Vagina (tissue), 2 donors: ENCODE measurements at places on chromosomes 4 and X. TPM values are rescaled to one million over a fixed set of nuclear protein-coding genes. Genes with fewer than 3 reads are reported as not detected.
A peak's percentile ranks its signal among the peaks of the same experiment; 100 is the strongest.

DNA sequence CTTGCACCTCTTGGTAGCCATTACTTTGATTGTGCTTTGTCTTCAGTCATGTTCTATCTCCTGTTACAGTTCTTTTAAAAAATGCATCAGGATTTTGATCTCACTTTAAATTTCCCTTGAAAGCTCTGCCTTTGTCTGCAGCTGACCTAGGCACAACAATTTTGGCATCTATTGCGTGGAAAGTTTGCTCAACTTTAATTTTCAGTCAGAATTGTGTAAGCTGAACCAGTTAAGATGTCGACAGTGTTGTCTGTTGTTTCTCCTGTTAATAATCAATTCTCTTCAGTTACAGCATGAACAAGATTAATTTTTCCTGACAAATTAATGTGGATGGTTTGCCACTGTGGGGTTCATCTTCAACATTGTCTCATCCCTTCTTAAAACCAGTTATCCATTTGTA, 34.9 kb downstream of the TIGD2 start:
- H3K36me3 ChIP-seq, result no peaks in the 10 kb centered on the region
- H3K27ac ChIP-seq, result no peak overlapping the region
- no peak for DNase-seq
- H3K4me1 ChIP-seq, result no peaks in the 10 kb centered on the region

The EVC2 gene
- total RNA-seq, result 23.8 TPM

- no peak overlapping the region for H3K4me3 ChIP-seq
- peaks cover 47% of the 10 kb centered on the region for H3K4me1 ChIP-seq
- DNase-seq, result no peak
Observed at GRCh38 chrX:56762220-56762619, 33.2 kb downstream of the NBDY start.

GRCh38 chr4:147968641-147969040, 236.8 kb downstream of the ARHGAP10 start:
- no peak overlapping the region for H3K4me3 ChIP-seq
- no peak for DNase-seq
- no peaks in the 10 kb centered on the region for H3K36me3 ChIP-seq
- peaks cover 9% of the 10 kb centered on the region for H3K4me1 ChIP-seq
- no peak overlapping the region for H3K27ac ChIP-seq

GRCh38 chr4:138859254-138859653, 156.3 kb upstream of the NOCT start:
- DNase-seq, result no peak
- no peaks in the 10 kb centered on the region for H3K36me3 ChIP-seq
- no peak overlapping the region for H3K4me3 ChIP-seq
- no peaks in the 10 kb centered on the region for H3K4me1 ChIP-seq
- H3K27me3 ChIP-seq, result no peaks in the 10 kb centered on the region

The ASB9 gene
- 2.0 TPM for total RNA-seq

- H3K27me3 ChIP-seq, result no peaks in the 10 kb centered on the region
- H3K27ac ChIP-seq, result no peak overlapping the region
- H3K4me3 ChIP-seq, result no peak overlapping the region
- no peaks in the 10 kb centered on the region for H3K36me3 ChIP-seq
- peaks cover 6% of the 10 kb centered on the region for H3K4me1 ChIP-seq
- DNase-seq, result no peak
Observed at GRCh38 chr4:8073206-8073863, 85.3 kb downstream of the ABLIM2 start.

- H3K27ac ChIP-seq, result no peak overlapping the region
- no peak for DNase-seq
- no peaks in the 10 kb centered on the region for H3K36me3 ChIP-seq
Observed at GRCh38 chr4:136392576-136392975, 1139.7 kb downstream of the PCDH18 start.

DNA sequence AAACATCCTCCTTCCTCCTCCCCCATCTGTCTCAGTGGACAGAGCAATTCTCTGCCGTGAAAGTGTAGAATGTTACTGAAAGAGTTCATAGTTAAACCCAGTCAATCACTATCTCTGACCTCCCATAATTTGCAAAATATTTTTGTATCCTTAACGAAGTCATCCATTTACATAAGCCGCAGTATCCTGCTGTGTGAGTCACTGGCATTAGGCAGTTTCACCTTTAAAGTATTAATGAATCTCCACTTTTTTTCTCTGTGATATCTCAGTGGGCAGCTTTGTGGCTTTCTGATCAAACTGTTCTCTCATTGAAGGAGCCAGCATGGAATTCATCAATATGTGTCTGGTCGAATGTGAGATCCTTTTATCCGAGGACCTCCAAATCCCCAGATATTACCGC, 678.6 kb upstream of the TENM3 start:
- no peaks in the 10 kb centered on the region for H3K4me1 ChIP-seq
- no peaks in the 10 kb centered on the region for H3K36me3 ChIP-seq
- no peak overlapping the region for H3K27ac ChIP-seq
- no peaks in the 10 kb centered on the region for H3K27me3 ChIP-seq
- no peak for DNase-seq

- H3K4me3 ChIP-seq, result peak overlapping the region; percentile 21
- no peak for DNase-seq
- no peak overlapping the region for H3K27ac ChIP-seq
- H3K4me1 ChIP-seq, result peaks cover 4% of the 10 kb centered on the region
- no peaks in the 10 kb centered on the region for H3K36me3 ChIP-seq
Observed at GRCh38 chrX:153884590-153884989, 1.4 kb downstream of the L1CAM start.

The SPOCK3 gene
- 0.74 TPM for total RNA-seq

The PCSK1N gene
- total RNA-seq, result 15.0 TPM

The DMRTC1B gene
- total RNA-seq, result not detected

The TRIM60 gene
- not detected for total RNA-seq

The FRAS1 gene
- total RNA-seq, result 8.8 TPM
